ENCODE measurements at places on chromosomes 4 and X.

DNA sequence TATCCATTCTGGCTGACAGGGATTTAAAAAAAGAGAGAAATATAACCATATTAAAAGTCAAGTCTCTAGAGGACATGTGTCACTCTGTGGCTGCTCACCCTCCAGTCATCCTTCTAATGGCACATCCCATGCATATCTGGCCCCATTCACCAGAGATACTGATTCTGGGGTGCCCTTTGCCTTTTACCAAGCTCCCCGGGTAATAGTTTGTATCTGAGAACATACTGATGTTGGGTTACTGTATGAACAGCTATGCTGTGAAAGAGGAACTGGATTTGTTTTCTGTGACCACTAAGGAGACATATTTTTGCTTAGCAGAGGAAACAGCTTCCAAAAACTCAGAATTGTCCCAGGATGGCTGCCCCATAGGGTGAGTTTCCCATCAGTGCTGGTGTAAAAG is 56.0 kb downstream of the SAT1 start:
- no peak for DNase-seq

- no peak for DNase-seq
Measured at GRCh38 chrX:112085149-112085548, 2.6 kb upstream of the TRPC5 start.

DNA sequence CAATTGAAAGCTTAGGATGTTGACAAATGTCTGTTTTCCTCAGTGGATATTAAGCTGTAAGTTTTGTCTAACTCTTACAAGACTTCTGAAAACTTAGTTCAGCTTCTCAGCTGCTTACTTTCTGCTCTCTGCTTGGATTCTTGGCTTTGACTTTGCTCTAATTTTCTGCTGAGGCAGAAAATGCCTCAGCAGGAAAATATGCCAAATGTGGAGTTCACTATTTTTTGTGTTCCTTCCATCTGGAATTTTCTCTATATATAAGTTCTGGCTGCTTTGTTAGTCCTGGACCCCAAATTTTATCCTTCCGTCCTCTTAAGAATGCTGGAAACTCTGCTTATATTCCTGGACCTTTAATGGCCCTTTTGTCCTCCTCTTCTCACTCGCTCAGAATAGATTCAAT is 352.6 kb upstream of the NWD2 start:
- no peak for DNase-seq

DNA sequence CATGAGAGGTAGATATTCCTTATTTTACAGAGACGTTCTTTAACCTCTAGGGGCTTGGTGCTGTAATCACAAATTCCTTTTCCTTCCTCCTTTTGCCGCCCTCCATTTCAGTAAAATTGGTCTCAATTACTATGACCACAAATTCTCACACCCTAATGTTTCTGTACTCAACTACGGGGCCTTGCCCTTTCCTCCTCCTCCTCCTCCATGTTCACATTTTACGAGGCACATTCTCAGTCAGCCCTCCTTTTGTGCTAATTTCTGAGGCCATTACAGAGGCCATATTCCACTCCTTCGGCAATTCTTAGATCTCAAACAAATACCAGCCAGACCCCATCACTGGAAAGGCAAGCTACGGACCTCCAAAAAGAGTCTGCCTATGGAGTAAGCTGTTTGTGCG is 92.1 kb downstream of the SH3KBP1 start:
- no peak for DNase-seq

DNA sequence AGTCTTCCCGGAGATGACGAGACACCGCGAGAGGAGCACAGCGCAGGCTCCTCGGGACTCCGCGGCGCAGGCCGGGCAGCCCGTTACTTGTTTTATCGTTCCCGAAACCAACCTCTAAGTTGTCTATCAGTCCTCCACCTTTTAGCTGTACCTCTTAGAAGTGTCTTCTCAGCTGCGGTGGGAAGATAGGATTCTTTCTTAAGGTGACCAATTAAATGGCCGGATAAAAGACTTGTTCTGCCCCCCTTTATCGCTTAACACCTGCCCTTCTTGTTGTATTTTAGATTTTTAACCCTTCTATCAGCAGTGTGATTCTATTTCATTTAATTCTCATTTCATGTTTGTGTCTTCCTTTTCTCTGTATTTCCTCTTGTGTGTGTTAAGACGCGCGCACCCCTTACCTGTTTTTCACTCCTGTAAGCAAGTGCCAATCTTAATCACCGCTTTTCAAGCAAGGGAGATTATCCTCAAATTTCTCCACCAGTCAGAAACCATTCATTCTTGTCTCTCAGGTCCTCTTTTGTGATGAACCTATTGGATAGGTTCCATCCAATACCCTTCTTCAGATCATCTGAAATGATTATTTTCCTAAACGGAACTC is at the start of gene SLC9B2:
SLC9B2 (minus strand) TSS at position 15 of the 601 bp plus-strand sequence. CDS start 9,211 bp downstream, outside the sequence.
- peak; percentile 27 for DNase-seq

- no peak for DNase-seq
Measured at GRCh38 chrX:150508451-150509367, 59.7 kb upstream of the MTM1 start.

DNA sequence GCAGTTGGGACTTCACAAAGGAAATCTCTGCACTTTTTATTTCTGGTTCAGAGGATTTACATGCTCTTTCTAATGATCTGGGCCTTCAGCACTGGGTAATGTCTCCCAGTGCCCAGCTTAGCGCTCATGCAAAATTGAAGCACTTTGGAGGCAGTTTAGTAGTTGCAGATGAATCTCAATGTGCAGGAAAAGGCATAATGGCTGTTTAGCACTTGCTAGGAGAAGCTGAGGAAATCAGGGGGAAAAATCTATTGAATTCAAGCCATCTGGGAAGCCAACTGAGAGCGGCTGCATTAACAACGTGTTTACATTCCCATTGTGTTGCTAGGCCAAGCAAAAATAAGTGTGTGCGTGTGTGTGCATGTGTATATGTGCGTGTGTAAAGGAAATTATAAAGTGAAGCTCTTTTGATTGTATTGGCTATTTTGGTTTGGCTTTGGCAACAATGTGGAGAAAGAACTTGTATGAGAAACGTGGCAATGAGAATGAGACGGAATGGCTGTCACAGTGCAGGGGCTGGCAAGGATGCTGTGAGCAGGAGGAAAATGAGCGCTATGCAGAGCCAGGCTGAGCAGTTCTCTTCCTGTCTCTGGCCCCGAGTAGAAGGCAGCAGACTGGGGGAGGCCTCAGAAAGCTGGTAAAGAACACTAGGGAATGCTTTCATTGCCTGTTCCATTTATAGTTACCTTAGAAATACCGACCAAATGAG is 231.5 kb downstream of the UNC5C start:
- no peak for DNase-seq

DNA sequence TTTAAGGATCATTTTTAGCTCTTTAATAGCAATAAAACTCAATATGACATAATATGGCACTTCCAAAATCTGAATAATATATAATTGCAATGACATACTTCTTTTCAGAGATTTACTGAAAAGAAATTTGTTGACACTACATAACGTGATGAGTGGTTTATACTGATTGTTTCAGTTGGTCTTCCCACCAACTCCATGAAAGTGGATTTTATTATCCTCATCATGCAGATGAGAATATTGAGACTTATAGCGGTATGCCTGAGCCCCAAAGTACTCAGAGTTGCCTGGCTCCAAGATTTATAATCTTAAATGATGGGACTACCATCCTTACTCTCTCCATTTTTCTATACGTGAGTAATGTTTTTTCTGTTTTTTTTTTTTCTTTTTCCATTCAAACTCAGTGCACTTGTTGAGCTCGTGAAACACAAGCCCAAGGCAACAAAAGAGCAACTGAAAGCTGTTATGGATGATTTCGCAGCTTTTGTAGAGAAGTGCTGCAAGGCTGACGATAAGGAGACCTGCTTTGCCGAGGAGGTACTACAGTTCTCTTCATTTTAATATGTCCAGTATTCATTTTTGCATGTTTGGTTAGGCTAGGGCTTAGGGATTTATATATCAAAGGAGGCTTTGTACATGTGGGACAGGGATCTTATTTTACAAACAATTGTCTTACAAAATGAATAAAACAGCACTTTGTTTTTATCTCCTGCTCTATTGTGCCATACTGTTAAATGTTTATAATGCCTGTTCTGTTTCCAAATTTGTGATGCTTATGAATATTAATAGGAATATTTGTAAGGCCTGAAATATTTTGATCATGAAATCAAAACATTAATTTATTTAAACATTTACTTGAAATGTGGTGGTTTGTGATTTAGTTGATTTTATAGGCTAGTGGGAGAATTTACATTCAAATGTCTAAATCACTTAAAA is 15.3 kb downstream of the ALB start:
- no peak for DNase-seq
